ENCODE measurements at places on chromosomes 6 and 20. TPM values are rescaled to one million over a fixed set of nuclear protein-coding genes. Genes with fewer than 3 reads are reported as not detected.

DNA sequence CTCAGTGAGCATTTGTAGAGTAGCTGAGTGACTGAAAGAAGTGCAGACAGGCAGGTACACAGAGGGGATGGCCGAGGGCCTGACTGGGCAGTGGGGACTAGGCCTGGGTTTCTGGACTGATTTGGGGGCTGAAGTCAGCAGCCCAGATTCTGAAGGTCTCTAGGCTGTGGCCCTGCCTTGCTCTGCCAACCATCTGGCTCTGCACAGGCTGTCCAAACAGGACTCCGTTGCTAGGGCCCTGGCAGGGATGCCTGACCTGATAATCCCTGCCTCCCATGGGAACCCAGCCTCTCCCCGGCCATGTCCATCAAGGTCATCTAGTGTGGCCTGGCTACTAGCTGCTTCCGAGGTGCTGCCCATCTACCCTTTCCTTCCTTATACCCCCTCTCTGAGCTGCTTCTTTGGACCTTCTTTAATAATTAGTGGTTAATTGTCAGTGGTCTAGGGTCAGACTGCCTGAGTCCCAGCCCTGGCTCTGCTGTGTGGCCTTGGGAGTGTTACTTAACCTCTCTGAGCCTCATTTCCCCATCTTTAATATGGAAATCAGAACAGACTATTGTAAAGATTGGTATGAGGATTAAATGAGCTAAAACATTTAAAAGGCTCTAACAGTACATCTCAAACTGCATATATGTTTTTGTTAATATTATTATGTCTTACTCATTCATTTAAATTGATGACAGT, 137.9 kb downstream of the VEGFA start:
- no peak for DNase-seq

DNA sequence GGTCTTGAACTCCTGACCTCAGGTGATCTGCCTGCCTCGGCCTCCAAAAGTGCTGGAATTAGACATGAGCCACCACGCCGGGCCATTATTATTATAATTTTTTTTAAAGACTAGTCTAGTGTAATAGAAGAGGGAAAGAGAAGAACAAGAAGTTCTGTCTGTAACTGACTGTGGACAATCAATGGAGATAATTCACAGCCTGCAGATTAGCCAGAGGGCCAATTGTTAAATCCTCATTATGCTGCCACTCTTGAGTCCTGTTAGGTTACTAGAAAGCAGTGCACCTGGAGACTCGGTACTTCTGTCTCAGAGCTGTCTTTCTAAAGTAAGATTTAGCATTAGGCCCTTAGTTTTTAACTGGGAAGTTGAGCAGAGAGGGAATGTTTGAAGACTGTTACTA, 37.5 kb downstream of the CARMIL1 start:
- no peak for DNase-seq

GRCh38 chr20:54237116-54237943, 29.4 kb downstream of the PFDN4 start:
- no peak for DNase-seq

- no peak for DNase-seq
Observed at GRCh38 chr20:10800288-10800687, 126.5 kb upstream of the JAG1 start.

- no peak for DNase-seq
Observed at GRCh38 chr6:14468647-14469321, 351.2 kb downstream of the CD83 start.

- no peak for DNase-seq
Observed at GRCh38 chr20:32325706-32326503, 32.2 kb upstream of the ASXL1 start.

Gene DACT2
- total RNA-seq = not detected

All from psoas muscle (tissue), 8 donors.